NCI-H187 (cell line): ENCODE measurements at places on chromosomes 12 and 14.

GRCh38 chr14:43116341-43116740 is 1390.7 kb downstream of the FSCB start:
- no peak for DNase-seq

GRCh38 chr12:57755194-57755453 is 221 bp downstream of the MARCHF9 start:
- DNase-seq, result no peak

- DNase-seq, result no peak
These were observed 2.5 kb downstream of the GSC start for GRCh38 chr14:94767321-94767878.

DNA sequence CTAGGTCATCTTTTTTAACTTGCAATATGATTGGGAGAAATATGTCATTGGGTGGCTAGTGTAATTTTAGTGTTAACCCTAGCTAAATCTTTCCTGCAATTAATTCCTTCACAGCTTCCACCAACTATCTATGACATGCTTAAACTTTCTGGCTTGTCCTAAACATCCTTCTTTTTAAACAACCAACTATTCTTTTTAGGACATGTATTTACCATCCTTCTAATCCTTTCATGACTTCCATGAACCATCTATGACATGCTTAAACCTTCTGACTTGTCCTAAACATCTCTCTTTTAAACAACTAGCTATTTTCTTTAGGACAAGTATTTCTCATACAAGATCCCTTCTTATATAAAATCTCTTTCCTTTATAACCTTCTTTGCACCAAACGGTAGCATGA is 179.6 kb upstream of the PDZRN4 start:
- no peak for DNase-seq

GRCh38 chr12:88753707-88754106 is 173.4 kb upstream of the KITLG start:
- no peak for DNase-seq

GRCh38 chr12:106258226-106258625 is 10.4 kb upstream of the CKAP4 start:
- DNase-seq, result no peak

- DNase-seq, result no peak
These were observed 67.2 kb upstream of the SYT1 start for GRCh38 chr12:78797196-78797931.

DNA sequence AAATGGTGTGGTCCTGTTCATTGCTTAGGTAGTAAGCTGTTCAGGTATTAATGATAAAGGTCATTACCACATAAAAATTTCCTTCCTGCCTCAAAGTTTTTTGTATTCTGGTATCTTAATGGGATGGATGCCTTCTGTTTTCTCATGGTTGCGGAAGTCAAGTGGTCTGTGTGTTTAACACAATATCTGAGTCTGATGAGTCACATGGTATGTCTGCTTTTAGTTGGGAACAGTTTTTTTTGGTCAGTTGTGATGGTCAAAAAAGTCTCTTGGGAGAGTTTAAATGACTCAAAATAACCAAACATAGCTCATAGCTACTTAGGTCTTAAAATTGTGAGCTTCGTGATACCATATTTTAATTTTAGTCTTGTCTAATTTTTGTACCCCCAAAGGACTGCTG is 40.7 kb downstream of the STK38L start:
- DNase-seq, result no peak

GRCh38 chr12:70049596-70050360 is 193.5 kb upstream of the CNOT2 start:
- DNase-seq, result no peak

DNA sequence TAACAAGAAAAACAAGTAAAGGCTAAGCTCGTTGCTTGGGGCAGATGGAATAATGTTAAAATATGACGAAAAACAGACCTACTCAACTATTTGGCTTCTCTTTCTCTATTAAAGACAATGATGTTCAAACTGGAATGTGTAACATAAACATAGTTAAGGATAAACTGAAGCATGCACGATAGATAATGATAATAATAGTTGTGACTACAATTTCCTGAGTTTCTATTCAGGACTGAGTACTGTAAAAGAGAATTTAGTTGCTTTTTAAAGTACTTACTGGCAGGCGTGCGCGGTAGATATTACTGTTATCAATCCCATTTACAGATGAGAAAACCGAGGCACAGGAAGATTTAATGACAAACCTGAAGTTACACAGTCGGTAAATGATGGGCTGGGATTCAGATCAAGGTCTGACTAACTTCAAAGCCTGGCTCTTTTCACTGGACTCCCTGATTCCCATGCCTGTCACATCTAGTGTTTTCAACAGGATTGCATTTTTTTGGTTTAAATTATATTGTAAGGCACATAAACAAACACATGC is 103.0 kb downstream of the CRADD start:
- no peak for DNase-seq

GRCh38 chr12:49478949-49479664 is 59.7 kb upstream of the KCNH3 start:
- no peak for DNase-seq

GRCh38 chr12:50282721-50283228 is 545 bp downstream of the LIMA1 start:
- no peak for DNase-seq

- no peak for DNase-seq
These were observed 131.5 kb downstream of the KCNK10 start for GRCh38 chr14:88191605-88192004.

- DNase-seq, result no peak
These were observed at the start of gene SYNE3 for GRCh38 chr14:95516554-95517181. SYNE3 (minus strand) TSS chr14:95516650; CDS start chr14:95475821, 40,829 bp downstream.

GRCh38 chr12:20514598-20514997 is 146.3 kb downstream of the PDE3A start:
- no peak for DNase-seq

- peak; percentile 60 for DNase-seq
These were observed 43.5 kb downstream of the TMX1 start for GRCh38 chr14:51283402-51284085.

DNA sequence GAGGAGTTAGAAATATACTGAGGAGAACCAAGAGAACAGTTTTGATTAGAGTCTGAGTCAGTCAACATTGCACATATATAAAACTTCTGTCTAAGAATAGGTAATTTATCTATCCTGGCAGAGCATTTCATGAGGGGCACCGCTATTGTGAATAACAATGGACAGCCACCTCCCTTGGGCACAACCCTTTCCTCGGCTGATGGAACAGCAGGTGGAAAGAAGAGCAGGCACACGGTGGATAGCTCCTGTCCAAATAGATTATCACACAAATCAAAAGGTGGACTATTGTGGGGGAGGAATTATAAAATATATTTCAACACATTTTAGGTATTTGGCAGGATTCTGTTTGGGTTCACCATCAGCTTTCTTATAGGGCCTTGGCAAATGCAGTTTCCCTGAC is 84.0 kb upstream of the PTPRB start:
- no peak for DNase-seq

- no peak for DNase-seq
These were observed 231.2 kb downstream of the CHST11 start for GRCh38 chr12:104687823-104688573.

GRCh38 chr12:95224202-95225170 is 6.9 kb downstream of the VEZT start:
- DNase-seq, result no peak

DNA sequence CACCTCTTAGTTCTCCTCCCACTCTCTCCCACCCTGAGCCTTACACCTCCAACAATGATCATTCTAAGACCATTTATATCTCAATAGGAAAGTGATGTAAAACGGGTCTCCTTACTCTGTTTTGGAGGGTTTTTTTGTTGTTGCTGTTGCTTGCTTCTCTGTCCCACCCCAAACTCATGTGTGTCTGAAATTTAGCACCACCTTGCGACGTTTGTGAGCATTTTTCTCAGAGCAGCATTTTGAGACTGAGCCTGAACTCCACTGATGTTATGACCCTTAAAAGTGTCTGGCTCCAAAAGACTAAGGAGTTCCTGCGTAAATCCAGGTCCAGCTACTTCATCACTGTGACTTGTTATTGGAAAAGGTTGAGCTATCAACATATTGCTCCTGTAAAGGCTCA is 155.0 kb downstream of the DAD1 start:
- DNase-seq, result no peak

GRCh38 chr12:109557200-109557599 is 16.1 kb downstream of the MMAB start:
- no peak for DNase-seq

DNA sequence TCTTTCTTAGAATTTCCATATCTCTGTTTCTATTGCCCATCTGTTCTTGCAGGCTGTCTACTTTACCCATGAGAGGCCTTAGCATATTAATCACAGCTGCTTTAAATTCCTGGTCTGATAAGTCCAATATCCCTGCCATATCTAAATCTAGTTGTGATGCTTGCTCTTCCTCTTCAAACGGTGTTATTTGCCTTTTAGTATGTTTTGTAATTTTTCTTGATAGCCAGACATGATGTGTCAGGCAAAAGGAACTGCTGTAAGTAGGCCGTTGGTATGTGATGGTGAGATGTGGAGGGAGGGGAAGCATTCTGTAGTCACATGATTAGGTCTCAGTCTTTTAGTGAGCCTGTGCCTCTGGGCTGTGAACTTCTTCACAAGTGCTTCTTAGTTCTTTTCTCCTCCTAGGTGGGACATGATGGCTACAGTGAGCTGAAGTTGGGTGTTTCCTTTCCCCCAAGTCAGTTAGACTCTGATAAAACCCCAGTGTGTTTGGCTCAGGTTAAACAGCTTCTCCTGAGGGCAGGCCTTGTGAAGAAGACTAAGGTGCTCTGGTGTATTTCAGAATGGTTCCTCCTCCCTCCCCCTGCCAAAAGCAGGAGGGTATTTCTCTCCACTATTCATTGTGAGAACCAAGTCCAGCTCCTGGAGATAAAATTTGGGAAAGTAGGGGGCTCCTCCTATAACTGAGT is 195.9 kb upstream of the PARP11 start:
- DNase-seq, result no peak

DNA sequence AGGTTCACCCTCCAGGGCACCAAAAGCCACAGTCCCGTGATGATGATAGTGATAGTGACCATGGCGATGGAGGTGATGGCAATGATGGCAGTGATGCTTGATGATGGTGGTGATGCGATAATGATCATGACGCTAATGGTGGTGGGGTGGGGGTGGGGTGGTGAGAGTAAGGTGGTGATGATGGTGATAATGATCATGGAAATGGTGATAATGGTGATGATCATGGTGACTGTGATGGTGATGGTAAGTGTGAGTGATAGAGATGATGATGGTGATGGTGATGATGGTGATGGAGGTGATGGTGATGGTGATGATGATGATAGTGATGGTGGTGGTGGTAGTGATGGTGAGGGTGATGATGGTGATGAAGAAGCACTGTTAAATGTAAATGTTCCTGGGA is 96.9 kb downstream of the SYNE3 start:
- no peak for DNase-seq

DNA sequence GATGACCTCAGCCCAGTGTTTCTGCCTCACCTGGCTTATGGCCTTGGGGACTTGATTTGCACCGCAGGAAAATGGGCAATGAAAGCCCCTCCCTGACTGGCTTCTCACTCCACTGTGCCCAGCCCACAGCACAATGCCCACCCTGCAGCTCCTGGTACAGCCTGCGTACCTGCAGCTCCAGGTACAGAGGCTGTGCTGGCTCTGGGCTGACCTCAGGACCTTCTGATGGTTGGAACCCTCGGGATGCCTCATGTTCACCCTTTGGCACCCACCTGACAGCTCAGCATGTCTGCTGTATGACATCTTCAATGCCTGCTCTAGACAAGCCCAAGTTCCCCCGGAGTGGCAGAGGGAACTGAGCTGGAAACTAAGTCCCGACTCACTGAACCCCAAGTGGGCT is 87.1 kb downstream of the ALG10 start:
- DNase-seq, result no peak

GRCh38 chr12:77893918-77894317 is 63.2 kb downstream of the NAV3 start:
- no peak for DNase-seq

DNA sequence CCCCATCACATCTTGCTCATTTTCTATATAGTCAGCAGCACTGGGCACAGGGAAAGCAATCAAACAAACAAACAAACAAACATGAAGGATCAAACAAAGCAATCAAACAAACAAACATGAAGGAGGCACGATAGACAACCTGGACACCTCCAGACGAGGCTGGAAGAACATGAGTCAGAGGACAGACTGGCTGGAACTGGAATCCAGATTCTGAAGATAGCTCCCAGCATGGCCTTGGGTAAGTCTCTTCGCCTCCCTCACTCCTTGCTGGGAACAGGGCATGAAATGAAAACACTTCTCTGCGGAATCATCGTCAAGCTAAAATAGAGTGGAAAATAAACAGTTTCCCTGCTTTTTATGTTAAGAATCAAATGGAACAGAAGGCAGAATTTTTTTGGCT is 984.8 kb downstream of the VRK1 start:
- DNase-seq, result no peak

DNA sequence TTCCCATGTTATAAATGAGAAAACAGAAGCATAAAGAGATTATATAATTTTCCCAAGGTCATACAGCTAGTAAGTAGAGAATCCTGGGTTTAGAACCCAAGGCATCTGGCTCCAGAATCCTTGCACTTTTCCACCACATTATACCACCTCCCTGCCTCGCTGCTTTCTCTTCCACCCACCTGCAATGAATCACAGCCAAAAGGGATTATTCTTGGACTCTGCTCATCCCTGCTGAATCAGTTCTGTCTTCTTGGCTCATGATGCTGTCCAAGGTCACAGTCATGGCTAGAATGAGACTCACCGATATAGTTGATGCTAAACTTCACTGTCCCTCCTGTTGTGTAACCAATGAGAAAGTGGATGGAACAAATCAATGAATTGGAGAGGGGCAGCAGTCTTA is 356.6 kb downstream of the FUT8 start:
- no peak for DNase-seq

DNA sequence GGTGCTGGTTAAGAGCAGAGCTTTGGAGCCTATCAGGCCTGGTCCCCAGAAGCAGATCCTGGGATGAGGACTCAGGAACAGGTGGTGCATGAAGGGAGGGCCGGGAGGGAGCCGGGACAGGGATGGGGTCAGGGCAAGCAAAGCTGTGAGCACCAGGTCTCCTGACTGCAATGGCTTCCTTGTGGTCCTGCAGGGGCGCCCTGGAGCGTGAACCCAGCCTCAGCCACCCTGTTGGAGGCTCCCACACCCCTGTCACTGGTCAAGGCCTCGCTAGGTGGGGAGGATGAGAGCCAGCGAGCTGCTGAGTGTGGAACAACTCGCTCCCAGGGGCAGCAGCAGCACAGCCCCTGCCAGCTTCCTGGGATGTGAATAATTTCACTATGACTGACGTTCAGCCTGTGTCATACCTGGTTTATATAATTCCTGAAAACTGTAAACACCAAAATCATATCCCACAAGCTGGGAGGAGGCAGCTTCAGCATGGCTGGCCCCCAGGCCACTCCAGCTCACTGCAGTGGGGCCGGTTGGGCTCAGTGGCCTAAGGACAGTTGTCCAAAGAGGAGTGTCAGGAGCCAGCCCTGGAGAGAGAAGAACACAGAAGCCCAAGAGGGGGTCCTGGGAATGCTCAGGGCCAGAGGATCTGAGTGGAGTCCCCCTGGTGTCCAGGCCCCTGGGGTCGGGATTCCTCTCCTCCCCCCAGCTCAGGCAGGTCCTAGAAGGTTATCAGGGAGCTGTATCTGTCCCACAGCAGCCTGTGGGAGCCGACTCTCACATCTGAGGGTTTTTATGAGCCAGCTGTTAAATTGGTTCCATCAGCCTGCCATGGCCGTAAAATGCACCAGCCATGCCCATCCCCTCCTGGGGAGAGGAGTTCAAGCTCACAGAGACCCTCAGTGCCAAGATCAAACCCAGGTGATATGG is 272.9 kb downstream of the ADGRD1 start:
- no peak for DNase-seq
